NAMALWA (cell line): ENCODE measurements at places on chromosomes 3 and 15.
A peak's percentile ranks its signal among the peaks of the same experiment; 100 is the strongest.

GRCh38 chr15:70741107-70741531 lies 22.2 kb downstream of the UACA start:
- no peak for DNase-seq

- no peak for DNase-seq
Observed at GRCh38 chr15:69816522-69816921, 281.2 kb downstream of the TLE3 start.

- DNase-seq: peak; percentile 88
Observed at GRCh38 chr3:171772427-171773056, 37.7 kb downstream of the PLD1 start.

- DNase-seq: no peak
Observed at GRCh38 chr3:47414161-47414564, 33.3 kb downstream of the PTPN23 start.

- no peak for DNase-seq
Observed at GRCh38 chr3:111072031-111072921, 660 bp downstream of the NECTIN3 start.

- peak; percentile 23 for DNase-seq
Observed at GRCh38 chr3:131231710-131232389, 149.7 kb upstream of the NUDT16 start.

DNA sequence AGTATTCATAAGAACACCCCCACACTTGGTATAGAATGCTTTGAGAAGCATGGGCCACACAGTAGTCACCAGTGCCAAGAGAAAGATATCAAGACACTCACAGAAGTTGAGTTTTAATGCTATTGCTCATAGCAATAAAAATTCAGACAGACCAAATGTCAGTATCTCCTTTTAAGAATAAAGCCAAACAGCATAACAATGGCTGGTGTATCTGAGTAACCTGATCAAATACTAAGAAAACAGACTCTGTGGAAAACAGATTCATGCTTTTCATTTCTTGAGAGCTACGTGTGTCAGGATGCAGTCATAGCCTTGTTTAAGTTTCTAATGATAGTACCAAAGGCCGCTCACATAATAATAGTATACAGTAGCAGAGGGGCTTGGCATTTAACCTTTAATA lies 778.5 kb downstream of the MECOM start:
- no peak for DNase-seq

- DNase-seq: peak; percentile 75
Observed at GRCh38 chr15:45126535-45127158, 3.0 kb downstream of the DUOXA1 start.

DNA sequence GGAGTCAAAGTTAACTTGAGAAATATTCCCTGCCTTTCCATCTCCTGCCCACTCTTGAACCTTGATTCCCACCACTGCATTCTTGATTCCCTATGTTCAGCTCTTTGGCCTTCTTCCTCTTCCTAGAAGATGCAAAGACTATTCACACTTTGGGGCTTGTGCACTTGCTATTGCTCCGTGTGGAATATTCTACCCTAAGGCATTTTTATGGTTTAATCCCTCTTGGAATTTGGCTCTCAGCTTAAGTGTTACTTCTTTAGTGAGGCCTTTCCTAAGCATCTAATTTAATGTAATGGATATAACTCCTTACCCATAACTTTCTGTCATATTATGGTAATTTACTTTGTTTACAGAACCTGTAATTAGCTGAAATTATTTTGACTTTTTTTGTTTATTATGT lies 318.9 kb upstream of the COL8A1 start:
- DNase-seq: no peak

- no peak for DNase-seq
Observed at GRCh38 chr3:56691165-56692000, 8.3 kb upstream of the TASOR start.

DNA sequence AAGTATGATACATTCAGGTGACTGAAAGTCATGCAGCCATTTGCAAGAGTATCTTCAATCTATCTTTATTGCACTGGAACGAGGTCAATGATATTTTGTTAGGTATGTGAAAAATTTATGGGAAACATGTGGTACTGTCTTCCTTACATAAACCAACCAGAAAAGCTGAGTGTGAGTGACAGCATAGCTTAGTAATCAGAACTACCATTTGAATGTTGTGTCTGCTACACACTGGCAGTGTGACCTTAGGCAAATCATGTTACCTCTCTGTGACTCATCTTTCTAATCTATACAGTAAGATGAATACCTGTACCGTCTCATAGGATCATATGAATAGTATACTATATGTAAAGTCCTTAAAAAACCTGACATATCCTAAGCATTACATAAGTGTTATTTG lies 337.9 kb upstream of the IL12A start:
- DNase-seq: no peak

DNA sequence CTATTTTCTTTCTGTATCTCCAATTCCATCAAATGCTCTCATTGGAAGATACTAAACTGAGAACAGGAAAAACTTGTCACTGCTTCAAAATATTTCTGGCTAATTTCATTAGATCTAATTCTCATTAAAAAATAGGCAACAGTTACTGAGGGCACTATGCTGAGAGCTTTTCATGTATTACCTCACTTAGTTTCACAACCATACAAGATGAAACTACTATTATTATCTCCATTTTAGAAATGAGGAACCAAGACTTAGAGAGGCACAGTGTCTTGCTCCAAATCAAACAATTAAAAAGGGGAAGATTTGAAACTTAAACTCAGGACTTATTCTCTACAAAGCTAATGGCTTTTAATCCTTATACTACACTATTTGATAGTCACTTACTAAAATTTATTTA lies 7.2 kb upstream of the OTOL1 start:
- peak; percentile 19 for DNase-seq

DNA sequence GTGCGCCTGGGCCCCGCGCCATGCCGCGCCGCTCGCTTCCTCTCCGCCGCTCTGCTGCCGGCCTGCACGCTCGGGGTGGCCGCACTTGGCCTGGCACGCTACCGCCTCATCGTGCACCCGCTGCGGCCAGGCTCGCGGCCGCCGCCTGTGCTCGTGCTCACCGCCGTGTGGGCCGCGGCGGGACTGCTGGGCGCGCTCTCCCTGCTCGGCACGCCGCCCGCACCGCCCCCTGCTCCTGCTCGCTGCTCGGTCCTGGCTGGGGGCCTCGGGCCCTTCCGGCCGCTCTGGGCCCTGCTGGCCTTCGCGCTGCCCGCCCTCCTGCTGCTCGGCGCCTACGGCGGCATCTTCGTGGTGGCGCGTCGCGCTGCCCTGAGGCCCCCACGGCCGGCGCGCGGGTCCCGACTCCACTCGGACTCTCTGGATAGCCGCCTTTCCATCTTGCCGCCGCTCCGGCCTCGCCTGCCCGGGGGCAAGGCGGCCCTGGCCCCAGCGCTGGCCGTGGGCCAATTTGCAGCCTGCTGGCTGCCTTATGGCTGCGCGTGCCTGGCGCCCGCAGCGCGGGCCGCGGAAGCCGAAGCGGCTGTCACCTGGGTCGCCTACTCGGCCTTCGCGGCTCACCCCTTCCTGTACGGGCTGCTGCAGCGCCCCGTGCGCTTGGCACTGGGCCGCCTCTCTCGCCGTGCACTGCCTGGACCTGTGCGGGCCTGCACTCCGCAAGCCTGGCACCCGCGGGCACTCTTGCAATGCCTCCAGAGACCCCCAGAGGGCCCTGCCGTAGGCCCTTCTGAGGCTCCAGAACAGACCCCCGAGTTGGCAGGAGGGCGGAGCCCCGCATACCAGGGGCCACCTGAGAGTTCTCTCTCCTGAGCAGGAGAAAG lies 951 bp downstream of the GPR62 start:
- DNase-seq: no peak

DNA sequence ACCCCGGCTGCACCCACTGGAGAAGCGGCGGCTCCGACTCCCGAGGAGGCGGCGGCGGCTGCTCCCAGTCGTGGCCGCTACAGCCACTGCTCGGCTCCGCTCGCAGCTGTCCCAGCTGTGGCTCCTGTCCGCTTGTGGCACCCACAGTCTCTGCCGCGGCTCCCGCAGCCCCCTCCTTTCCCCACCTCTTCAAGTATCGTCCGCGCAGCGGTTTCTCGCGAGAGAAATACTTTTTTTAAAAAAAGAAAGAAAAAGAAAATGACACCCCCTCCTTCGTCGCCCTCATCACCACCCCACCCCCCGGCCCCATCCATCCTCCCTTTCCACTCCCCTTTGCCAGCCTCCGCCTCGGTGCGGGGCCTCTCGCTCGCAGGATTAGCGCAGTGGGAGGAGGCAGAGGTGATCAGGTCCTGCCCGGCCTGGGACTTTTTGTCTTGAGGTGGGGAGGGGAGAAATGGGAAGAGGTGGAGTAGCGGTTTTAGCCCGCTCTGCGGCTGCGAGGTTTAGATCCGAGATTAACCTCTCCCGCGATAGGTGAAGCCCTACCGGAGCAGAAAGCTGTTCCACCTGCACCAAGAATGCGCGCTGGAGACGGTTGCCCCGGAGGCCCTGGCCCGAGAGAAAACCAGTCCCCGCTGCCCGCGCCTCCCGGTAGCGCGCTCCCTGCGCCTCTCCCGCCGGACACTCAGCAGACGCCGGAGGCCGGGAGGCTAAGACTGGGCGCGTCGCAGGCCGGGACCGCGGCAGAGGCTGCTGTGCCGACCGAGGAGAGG lies at the start of gene FBN1:
Gene FBN1, minus strand, starts transcription at position 152 of the 773 bp plus-strand sequence. CDS start 940 bp downstream, outside the sequence.
- DNase-seq: peak; percentile 73

GRCh38 chr3:192174283-192174682 lies 553.1 kb downstream of the FGF12 start:
- DNase-seq: no peak

- no peak for DNase-seq
Observed at GRCh38 chr3:100041328-100041749, 73.0 kb downstream of the FILIP1L start.

GRCh38 chr3:155859859-155860258 lies 5.6 kb upstream of the SLC33A1 start:
- DNase-seq: peak; percentile 68

DNA sequence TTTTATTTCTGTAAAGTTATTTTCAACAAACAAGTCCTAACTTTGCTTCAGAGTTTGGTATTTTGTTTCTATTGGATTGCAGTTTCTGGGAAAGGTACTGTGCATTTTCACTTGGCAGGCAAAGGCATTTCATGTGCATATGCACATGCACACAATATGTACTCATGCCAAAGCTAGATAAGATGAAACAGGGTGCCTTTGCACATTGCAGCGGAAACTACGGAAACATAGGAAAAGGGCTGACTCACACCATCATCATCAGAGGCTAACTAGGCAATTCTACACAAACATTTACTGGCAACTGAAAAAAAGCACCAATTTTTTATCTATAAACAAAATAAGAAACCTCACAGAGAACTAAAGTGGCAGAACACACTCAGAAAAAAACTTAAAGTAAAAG lies 550.6 kb upstream of the NECTIN3 start:
- no peak for DNase-seq

DNA sequence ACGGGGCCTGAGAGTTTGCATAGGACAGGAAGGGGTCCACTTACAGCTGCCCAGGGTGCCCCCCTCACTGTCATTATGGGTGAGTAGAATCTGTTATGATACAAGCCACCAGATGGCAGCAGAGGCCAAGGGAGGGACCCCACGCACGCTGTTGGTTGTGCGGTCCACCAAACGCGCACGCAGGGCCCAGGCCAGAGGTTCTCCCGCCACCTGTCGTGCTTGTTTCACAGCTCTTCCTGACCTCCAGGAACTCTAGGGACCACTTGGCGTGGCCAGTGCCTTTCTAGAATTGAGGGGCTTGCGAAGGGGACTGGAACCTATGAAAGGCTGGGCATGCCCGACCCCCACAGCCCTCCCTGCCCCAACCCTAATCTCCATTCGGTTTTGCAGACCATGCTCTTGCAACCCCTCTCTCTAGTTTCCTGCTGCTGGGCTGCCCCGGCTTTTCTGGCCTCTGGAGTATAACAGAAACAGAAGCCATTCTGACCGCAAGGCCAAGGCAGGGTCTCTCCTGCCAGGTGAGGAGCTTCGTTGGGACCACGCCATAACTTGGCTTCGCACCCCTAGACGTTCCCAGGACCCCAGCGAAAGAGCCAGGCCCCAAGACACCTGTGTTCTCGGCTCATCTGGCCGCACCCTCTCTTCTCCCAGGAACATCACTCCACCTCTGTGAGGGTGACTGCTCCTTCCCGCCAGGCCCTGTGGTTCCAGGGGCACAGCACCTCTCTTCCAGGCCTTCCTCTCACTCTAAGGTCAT lies 46.0 kb downstream of the ALDH1L1 start:
- DNase-seq: peak; percentile 70

DNA sequence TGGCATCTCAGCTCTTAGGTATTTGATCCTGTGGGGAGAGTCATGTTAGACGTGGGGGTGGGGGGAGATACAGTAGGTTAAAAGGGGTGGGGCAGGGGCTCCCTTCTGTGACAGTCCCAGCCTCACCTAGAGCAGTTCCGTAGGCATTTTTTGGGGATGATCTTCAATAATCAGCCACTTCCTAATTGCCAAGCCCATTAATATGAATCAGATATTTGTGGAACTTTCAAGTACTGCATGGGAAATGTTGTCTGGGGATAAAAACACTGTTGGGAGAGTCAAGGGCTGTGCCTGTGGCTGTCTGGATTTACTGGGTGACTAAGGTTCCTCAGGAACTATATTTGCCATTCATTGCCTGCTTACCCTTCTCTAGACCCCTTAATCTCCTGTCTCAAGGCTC lies 9.5 kb downstream of the C3orf52 start:
- DNase-seq: no peak

- DNase-seq: no peak
Observed at GRCh38 chr3:182482705-182483104, 310.6 kb upstream of the ATP11B start.

DNA sequence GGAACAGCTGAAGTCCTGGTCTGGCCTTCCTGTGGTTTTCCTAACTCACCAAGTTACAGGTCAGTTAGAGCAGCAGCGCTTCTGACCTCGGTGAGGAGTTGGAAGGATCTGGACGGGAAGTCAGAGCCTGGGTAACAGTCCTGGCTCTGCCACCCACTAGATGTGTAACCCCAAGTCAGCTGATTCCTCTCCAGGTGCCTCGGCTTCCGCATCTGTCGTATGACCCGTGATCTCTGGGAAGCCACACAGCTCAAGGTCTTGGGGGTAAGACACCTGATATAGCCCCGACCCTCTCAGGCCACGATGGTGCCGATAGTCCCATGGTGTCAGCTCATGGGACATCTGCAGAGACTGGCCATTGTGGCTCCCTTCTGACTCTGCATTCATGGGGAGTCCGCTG lies 8.3 kb upstream of the PIGZ start:
- DNase-seq: no peak

DNA sequence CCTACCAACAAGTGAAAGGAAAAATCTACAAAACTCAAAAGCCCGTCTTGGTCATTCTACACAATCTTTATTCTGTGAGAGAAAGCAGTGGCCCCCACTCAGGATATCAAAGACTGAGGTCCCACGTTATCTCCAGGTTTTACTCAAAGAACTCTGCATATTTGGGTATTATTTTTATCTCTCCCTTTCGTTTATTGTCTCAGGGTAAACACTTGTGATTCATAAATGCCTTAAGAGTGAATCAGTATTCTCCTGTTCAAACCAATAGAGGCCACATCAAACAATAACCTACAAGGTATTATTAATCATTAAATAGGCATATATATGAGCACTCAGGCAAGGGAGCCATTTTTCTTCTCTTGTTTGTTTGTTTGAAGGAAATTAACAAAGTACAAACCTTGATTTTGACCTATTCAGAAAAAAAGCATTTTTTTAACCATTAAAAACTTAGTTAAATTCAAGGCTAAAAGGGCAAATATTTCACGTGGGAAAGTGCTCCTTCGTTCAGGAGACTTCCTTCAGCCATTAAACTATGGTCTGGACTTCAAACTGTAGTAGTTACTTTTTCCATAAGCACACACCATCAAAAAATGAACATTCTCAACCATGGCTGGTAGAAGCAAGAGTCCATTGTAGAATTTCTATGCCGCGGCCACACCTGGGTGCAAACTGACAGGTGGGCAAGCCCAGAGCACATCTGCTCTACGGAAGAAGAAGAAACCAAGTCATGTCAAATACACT lies 13.9 kb upstream of the HES1 start:
- DNase-seq: no peak
